SK-MEL-5 (cell line): ENCODE measurements at places on chromosomes 11 and 22.

GRCh38 chr22:25100948-25101347 is 98.7 kb upstream of the CRYBB3 start:
- DNase-seq, result no peak

DNA sequence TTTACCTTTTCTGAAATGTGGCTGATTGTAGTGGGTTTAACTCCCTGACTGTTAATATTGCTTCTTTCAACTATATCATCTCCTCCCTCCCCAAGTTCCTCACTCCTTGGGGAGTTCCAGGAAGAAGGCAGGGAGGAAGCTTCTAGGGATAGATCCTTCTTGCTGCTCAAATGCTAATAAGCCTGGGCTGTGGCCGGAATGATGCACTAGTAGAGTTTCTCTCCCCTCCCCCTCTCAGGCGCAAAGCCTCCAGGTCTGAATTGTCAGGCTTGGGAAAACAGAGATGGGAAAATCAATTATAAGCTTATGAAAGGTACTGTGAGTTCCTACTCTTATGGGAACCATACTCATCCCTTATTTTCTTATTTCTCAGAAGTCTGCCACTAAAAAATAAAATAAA is 30.8 kb downstream of the FEZ1 start:
- DNase-seq, result no peak

GRCh38 chr11:120605469-120605868 is 93.9 kb downstream of the GRIK4 start:
- no peak for DNase-seq

- DNase-seq, result no peak
Measured at GRCh38 chr11:106420048-106420665, 342.7 kb downstream of the AASDHPPT start.

- no peak for DNase-seq
Measured at GRCh38 chr11:129302386-129303101, 73.1 kb upstream of the BARX2 start.

DNA sequence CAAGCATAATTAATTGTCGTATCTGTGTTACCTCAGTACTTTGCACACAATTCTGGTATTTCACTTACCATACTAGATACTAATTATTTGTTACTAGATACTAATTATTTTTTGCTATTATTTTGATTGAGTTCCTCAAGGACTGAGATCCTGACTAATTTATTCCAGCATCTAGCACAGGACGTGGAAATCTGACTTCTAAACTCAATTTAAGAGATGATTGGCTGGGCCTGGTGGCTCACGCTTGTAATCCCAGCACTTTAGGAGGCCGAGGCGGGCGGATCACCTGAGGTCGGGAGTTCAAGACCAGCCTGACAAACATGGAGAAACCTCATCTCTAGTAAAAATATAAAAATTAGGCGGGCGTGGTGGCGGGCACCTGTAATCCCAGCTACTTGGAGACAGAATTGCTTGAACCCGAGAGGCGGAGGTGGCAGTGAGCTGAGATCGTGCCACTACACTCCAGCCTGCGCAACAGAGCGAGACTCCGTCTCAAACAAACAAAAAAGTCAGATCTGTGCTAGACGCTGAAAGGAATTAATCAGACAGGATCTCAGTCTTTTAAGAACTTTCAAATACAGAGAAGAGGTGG is 527 bp upstream of the MRPL48 start:
- DNase-seq, result no peak
